Stimulated activated CD4-positive, alpha-beta T cell treated with anti-CD3 and anti-CD28 coated beads, Interleukin-15, amount 100 ng/mL, for 48 hours (primary cell): ENCODE measurements at places on chromosomes 2 and 18.

DNA sequence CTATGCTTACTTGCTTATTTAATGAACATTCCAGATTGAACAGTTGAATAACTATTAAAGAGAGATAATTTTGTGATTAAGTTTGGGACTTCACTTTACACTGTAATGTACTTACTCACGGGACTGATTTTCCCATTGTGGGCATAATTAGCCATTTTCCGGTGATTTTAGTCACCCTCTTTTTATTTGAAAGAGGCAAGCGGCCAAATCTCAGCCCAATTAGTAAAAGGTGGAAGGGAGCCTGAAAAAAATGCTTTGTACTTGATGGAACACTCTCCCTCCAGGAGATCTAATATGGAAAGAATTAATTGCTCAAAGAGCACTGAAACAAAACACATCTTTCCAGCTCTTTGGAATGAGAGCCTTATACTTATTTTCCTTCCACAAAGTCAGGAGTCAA is 50.2 kb downstream of the CALCRL start:
- no peak for DNase-seq

DNA sequence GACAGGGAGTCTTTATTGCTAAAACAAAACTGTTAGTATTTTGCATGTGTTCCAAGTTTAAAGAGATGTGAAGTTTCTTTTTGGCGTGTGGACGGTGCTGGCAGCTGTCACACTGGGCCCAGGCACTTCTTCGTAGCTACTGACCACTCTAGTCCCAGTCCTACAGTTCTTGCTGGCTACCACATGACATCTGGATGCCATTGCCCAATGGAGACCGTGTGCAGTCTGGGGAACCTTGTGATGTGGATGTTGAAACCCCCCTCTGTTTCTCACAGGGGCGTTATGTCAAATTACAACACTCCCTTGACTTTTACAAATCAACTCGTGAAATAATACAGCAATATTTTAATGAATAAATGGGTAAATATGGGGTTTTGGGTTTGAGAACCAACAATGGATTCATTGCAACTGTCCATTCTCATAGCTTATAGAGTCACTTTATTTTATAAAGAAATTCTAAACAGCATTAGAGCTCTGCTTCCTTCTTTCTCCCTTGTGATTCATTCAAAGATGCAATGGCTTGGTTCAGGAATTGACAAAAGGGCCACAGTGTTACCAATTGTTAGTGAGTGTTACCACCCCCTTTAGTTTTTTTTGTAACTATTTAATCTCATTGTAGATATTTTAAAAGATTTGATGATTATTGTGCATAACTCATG is 1.2 kb downstream of the GPD2 start:
- DNase-seq: no peak

- no peak for DNase-seq
Observed at GRCh38 chr2:26175466-26176278, 2.8 kb downstream of the GAREM2 start.

DNA sequence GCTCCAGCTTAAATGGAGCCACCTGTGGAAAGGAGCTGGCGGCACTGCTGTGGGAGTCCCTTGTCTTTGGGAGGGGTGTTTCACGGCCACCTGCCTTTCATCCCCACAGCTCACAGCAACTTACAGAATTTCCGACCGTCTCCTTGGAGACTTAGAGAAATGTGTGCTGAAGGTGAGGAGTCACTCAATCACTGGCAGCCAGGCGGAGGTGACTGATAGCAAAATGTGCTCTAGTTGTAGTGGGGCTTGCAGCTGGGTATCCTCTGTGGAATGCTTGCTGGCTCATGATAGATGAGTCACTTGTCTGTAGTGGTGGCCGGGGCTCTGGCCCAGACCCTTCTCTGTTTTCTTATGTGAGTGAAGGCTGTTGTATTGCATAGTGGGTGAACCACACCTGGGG is 110.7 kb downstream of the SH3RF3 start:
- no peak for DNase-seq

GRCh38 chr2:19369341-19369955 is 11.0 kb upstream of the OSR1 start:
- DNase-seq: no peak
